ENCODE measurements at places on chromosomes 12 and 14. TPM values are rescaled to one million over a fixed set of nuclear protein-coding genes. Genes with fewer than 3 reads are reported as not detected.

PRB2 gene
- not detected for polyA plus RNA-seq

WSCD2 gene
- not detected for polyA plus RNA-seq

- DNase-seq: no peak
- H3K4me3 ChIP-seq: no peak overlapping the region
- H3K27me3 ChIP-seq: no peaks in the 10 kb centered on the region
- no peak overlapping the region for H3K27ac ChIP-seq
- no peaks in the 10 kb centered on the region for H3K36me3 ChIP-seq
- no peaks in the 10 kb centered on the region for H3K4me1 ChIP-seq
Measured at GRCh38 chr14:38342803-38343202, 86.9 kb upstream of the CLEC14A start.

- no peak overlapping the region for H3K4me3 ChIP-seq
- peaks cover 41% of the 10 kb centered on the region for H3K36me3 ChIP-seq
Measured at GRCh38 chr14:24143511-24143910, 2.1 kb upstream of the EMC9 start.

- no peak overlapping the region for H3K27ac ChIP-seq
- no peaks in the 10 kb centered on the region for H3K4me1 ChIP-seq
- H3K27me3 ChIP-seq: no peaks in the 10 kb centered on the region
- H3K36me3 ChIP-seq: peaks cover 13% of the 10 kb centered on the region
- no peak overlapping the region for H3K4me3 ChIP-seq
Measured at GRCh38 chr12:12180136-12180535, 86.7 kb downstream of the LRP6 start.

DNA sequence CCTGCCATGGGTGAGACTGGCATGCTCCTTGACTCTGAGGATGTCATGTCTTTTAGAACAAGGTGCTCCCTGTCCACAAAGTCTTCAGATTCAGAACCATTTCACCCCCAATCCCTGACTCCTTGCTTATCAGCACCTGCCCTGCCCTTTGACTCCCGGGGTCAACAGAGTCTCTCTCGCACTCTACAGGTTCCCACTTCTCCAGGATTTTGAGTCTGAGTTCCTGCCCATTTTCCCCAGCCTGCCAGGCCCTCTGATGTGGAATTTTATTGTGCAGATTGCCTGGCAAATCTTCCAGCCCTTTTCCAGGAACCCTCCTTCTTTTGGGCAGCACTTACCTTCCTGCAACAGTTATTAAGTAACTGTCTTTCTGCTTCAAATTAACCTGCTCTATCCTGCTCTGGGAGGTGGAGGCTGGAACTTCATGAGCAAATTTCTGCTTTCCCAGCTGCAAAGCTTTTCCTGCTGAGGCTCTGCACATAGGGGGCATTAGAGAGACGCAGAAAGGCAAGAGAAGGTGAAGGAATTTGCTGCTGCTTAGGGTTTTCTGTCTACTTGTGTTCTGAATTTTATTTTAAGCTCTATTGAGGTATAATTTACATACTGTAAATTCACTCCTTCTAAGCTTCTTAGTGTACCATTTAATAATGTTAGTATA is 259.1 kb downstream of the PCNX1 start:
- DNase-seq: no peak
- H3K4me1 ChIP-seq: peaks cover 5% of the 10 kb centered on the region
- no peak overlapping the region for H3K4me3 ChIP-seq
- no peak overlapping the region for H3K27ac ChIP-seq
- H3K27me3 ChIP-seq: no peaks in the 10 kb centered on the region

All from heart left ventricle (tissue), 16 donors.